CD4-positive, alpha-beta T cell (primary cell): ENCODE measurements at places on chromosomes 7 and 10.
A peak's percentile ranks its signal among the peaks of the same experiment; 100 is the strongest.

- DNase-seq = no peak
Observed at GRCh38 chr10:692682-693351, 3.3 kb upstream of the DIP2C start.

- DNase-seq = no peak
Observed at GRCh38 chr7:116805100-116805544, 57.3 kb upstream of the CAPZA2 start.

- DNase-seq = no peak
Observed at GRCh38 chr7:73851410-73852338, 9.3 kb upstream of the TMEM270 start.

DNA sequence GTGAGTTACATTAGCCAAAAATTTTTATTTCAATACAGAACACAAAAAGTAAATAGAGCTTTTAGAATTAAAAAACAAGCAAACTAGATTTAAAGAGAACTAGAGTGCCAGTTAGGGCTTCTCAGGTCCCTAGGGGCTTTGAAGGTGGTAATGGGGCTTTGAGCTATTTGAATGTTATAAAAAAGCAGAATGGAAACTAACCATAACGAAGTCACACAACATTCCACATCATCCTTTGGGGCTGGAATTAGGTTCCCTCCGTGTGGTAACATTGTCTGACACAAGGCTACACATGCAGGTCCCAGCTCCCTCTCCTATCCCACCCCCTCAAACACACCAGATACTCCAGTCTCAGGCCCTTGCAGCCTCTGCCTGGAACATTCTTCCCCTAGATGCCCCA is 15.3 kb downstream of the JAZF1 start:
- DNase-seq = no peak

GRCh38 chr7:37208528-37208927 is 240.1 kb downstream of the ELMO1 start:
- DNase-seq = peak; percentile 53

DNA sequence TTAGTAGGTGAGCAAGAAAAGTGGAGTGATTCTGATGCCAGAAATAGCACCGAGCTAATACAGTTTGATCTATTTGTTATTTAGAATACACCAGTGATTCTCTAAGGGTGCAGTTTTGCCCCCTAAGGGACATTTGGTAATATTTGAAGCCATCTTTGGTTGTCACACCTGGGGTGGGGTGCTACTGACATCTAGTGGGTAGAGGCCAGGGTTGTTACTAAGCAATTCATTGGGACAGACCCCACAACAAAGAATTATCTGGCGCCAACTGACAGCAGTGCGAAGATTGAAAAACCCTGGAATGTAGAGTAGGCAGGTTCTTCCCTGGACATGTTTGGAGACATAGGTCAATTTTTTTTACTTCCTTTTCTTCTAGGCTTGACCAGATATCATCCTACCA is 14.6 kb downstream of the PALS2 start:
- DNase-seq = peak; percentile 44

GRCh38 chr7:80731281-80731680 is 92.8 kb downstream of the CD36 start:
- no peak for DNase-seq

DNA sequence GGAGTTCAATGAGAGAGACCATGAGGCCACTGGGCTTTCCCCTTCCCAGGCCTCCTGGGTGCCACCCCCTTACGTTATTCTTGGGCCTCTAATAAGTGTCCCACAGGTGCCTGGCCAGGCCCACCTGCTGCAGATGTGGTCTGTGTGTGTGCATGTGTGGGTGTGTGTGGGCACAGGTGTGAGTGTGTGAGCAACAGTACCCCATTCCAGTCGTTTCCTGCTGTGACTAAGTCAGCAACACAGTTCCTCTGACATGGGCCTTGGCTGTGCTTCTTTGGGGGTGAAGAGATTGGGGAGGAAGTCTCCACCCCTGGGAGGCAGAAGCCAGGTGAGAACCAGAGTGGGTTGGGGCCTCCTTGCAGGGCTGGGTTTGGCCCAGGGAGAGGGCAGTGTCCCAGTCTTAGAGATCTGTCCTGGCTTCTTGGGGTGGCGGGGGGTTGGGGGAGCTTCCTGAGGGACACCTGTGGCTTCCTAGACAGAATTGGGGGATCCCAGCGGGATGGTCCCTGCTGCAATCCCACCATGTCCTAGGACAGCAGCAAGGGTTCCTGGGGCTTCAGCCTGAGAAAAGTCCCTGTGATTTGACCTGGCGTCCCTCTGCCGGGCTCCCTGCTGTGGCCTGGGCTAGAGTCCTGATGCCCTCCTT is 4.1 kb upstream of the PILRB start:
- DNase-seq = no peak

DNA sequence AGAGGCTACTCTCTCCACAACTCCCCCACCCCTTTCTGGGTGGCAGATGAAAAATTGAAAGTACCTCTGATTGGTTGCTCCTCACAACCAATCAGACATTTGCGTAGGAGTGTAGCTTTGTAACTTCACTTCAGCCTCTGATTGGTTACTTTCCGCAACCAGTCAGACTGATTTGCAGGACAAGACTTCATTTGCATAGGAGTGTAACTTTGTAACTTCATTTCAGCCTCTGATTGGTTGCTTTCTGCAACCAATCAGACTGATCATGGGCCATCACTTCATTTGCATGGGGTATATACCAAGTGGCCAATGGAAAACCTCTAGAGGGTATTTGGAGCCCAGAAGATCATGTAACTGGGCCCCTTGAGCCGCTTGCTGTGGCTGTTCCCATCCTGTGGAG is 25.6 kb downstream of the CDNF start:
- no peak for DNase-seq

DNA sequence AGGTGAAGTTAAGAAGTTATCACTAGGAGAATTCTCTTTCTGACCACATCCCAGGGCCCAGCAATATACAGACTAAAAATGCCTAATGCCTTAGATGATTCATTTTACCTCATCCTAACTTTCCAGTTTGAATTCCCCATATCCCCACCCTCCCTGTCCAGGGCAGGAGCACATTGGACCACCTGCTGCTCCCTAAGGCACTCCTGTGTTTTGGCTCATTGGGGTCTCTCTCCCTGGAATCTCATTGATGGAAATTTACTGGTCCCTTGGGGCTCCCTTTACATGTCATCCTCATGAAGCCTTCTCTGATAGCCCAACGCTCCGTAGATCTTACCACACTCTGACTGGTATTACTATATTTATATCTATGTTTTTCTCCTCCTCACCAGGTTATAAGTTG is 2.7 kb downstream of the IL2RA start:
- no peak for DNase-seq

- DNase-seq = peak; percentile 18
Observed at GRCh38 chr10:5976512-5977470, 552 bp downstream of the IL15RA start.

DNA sequence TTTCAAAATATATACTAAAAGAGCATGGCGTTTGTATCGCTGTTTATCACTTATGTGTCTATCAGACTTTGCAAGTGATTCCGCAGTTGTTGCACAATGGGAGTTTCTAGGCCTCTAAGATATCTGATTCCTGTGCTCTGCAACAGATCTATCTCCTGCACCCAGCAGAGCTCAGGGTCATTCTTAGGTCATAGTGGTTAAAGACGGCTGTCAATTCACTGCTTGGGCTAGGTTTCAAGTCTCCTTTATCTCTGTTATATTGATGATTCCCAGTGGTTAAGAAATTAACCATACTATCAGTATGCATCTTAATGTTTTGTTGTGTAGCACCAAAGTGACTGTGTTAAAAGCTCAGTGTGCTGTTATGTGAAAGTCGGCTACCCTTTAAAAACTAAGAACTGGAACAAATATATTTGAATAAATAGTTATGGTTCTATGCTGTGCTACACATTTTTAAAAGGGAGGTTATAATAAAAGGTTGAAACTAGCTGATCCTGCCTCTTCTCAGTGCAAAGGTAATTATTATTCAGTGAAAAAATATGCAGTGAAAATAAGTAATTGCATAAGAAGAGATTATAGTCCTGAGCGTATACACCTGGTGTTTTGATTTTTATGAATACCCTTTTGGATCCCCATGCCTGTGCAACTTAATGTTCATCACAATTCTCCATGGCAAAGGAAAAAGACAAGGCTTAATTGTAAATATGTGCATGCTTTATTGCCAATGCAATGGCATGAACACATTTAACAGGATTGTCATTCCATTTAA is 24.0 kb downstream of the HOXA1 start:
- no peak for DNase-seq

GRCh38 chr7:145848691-145849090 is 267.9 kb upstream of the CNTNAP2 start:
- no peak for DNase-seq

- DNase-seq = no peak
Observed at GRCh38 chr10:44890696-44891563, 20.2 kb upstream of the TMEM72 start.

DNA sequence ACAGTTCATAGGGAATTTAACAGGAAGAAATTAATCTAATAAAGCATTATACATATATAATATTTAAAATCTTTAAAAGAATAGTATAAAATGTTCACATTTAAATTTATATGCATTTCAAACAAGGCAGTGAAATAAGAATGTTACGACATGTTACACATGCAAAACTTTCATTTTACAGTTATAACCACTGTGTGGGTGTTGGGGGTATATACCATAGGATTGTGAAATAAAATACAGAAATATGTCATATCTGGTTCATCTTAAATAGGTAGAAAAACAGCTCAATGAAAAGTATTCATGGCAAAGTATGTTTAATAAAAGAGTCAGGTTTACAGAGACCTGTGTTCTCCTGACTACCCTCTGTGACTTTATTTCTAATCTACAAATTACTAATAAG is 45.6 kb downstream of the CHCHD3 start:
- no peak for DNase-seq

DNA sequence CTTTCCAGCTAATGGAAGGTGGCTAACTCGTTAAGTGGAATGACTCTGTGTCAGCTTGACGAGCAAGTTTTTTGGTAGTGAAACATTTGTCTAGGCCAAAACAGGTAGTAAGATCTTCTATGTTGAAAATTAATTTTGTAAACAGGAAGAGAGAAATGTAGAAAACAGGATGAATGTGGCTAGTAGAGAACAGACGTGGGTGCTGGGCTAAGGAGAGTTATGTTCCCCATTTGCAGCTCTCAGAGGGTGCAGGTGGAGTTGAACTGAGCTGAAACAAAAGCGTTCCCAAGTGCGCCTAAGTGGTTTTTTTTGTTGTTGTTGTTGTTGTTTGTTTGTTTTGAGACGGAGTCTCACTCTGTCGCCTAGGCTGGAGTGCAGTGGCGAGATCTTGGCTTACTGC is 59.5 kb upstream of the SRPK2 start:
- peak; percentile 10 for DNase-seq

- no peak for DNase-seq
Observed at GRCh38 chr7:158469396-158470051, 118.1 kb downstream of the PTPRN2 start.

DNA sequence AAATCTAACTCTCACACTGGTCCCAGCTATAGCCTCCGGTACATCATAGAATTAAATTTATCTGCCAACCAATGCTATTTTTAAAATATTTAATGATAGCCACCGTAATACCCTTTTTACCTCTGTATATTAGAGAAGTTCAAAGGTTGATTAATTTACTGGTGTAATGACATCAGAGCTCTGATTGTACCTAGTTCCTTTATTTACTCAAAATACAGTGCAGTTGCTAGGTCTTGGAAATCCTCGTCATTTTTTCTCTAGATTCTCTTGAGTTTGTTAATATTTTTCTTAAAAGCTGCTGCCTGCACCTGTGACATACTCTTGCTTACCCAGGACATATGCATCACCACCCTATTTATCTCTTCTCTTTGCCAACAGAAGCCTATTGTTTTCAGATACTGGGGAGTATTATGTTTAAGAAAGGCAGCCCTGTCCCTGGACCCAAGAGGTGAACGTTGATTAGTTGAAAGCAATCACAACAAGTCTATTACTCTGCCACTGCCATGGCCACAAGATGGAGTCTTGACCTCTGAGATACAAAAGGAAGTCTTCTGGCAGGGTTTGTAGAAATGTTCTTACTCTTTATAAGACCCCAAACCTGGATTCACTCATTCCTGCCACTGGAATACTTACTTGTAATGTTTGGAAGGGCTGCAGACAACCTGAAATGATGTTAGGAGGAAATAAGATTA is 25.6 kb upstream of the TMEM26 start:
- no peak for DNase-seq

- no peak for DNase-seq
Observed at GRCh38 chr10:127834221-127834620, 58.5 kb downstream of the CLRN3 start.

GRCh38 chr7:137985897-137986251 is 16.0 kb downstream of the CREB3L2 start:
- no peak for DNase-seq

DNA sequence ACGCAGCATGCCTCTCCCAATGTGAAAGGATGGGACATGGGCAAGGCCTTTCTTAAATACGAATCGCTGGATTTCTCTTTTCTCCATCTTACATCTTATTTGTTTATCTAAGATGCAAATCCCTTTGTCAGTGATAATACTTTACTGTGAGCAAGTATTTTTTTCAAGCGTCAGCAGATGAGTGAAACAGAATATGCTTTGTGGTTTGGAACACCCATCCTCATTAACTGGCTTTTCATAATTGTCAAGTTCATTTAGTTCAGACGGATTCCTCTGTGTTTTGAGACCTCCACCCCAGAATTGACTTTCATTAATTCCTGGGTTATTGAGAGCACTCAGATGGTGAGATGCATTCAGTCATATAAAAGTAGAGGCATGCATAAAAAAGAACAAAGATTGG is 149.8 kb downstream of the NSUN6 start:
- DNase-seq = no peak

DNA sequence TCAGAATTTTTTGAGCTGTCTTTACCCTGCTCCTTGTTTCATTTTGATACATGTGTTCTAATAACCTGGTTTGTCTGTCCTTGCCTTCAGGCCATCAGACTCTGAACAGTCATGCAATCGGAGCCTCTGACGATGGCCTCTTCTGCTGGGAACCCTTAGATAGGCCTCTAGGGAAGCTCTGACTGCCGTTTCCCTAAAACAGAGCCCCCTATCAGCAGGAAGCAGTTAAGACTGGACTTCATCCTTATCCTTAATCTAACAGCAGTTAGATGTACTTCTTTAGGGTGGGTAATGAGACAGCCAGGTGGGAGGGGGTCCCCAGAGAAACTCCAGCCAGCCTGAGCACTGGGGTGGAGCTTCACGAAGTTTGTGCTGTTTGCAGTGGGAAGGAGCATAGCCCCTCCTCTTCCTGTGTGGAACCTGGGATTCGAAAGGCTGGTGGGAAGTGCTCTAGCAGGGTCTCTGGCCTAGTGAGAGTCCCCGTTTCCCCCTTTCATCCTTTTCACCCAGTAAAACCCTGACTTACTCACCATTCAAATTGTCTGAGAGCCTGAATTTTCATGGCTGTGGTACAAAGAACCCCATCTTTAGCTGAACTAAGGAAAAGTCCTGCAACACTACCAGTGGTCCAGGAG is 28.4 kb upstream of the SORCS3 start:
- no peak for DNase-seq

GRCh38 chr7:38374507-38374906 is 101.1 kb upstream of the TARP start:
- DNase-seq = peak; percentile 61

GRCh38 chr10:93376372-93377293 is 105.5 kb downstream of the MYOF start:
- no peak for DNase-seq

GRCh38 chr10:110076559-110077318 is 69.0 kb downstream of the ADD3 start:
- peak; percentile 20 for DNase-seq
